Fibroblast of skin of left biceps (primary cell): ENCODE measurements at places on chromosomes 11 and 22.

GRCh38 chr11:68212421-68213134, 518 bp downstream of the KMT5B start:
- DNase-seq, result peak; percentile 33

GRCh38 chr22:26885441-26886261, 228.3 kb downstream of the MIAT start:
- DNase-seq, result no peak

DNA sequence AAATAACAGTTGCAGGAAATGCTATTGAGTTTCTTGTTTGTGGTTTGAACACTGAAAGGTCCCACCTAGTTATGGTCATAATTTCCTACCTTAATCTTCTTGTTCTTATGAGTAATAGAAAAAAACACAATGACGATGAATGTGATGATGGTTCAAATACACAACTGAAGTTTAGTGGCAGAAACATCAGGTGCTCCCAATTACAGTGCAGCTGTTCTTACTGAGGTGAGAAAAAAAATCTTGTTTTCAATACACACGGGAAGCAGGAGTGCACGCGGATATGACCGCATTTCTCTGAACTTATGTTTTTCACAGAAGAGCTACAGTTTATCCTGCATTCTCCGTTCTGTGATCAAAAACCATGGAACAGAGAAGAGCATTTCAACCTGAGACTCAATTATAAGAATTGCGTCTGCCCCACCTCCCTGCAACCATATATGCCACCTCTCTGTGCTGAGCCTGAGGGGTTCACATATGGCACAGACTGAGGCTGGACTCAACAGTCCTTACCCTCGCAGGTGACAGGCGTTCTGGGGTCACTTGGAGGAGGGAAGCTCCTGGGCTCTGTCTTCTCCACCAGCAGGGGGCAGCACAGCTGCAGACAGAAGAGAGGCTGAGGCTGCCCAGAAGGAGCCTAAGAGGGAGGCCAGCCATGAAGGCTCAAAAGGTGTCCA, 99.7 kb upstream of the IGLL5 start:
- no peak for DNase-seq

GRCh38 chr11:95461858-95462257, 230.9 kb upstream of the SESN3 start:
- DNase-seq, result no peak

GRCh38 chr22:41332217-41332939, 31.1 kb downstream of the ZC3H7B start:
- no peak for DNase-seq

DNA sequence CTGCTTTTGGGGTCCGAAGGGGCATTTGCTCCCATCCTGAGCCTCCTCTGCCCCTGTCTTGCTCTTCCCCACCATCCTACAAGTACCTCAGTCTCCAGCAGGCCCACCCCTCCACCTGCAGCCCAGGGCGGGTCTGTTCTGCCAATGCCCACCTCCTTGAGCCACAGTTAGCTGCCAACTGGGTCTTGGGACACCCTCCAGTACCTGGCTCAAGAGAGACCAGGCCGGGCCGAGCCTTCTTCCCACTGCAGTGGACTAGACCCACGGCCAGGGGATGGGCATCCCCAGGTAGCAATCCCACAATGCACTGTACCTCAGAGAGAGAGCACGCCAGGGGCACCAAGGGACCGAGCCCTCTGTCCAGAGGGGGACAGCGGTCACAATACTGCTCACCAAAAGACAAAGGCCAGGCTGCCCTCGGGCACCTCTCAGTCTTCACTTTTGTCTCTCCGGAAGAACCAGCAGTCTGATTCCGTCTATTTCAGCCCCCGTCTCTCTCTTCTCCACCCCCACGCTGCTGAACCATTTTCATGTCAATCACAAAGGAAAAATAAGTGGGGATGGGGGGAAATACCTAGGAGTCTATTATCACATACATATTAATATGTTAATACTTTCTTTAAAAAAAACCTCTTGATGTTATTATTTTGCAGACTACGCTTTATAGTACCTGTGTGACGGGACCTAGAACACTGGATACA, 51.7 kb downstream of the SYT13 start:
- no peak for DNase-seq

GRCh38 chr11:92224054-92224406, 588 bp upstream of the FAT3 start:
- no peak for DNase-seq

DNA sequence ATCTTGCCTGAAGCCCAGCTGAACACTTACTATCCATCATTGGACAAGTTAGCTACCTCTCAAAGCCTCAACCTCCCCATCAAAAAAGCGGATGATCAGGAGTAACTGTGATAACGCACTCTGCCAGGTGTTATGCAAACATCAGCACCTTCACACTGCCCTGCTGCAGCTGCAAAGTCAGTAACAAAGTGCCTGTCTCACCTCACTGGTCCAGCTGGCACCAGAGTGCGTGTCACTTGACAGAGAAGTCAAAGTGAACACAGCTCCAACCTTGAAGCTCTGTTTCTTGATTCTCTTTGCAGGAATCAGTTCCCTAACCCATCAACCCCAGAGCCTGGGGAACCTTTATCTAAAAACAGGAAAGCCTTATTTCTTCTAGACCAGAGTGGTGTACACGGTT, 413.6 kb downstream of the CTTN start:
- no peak for DNase-seq

- DNase-seq, result no peak
These were observed 56.1 kb upstream of the GLYATL1B start for GRCh38 chr11:59030037-59030436.

DNA sequence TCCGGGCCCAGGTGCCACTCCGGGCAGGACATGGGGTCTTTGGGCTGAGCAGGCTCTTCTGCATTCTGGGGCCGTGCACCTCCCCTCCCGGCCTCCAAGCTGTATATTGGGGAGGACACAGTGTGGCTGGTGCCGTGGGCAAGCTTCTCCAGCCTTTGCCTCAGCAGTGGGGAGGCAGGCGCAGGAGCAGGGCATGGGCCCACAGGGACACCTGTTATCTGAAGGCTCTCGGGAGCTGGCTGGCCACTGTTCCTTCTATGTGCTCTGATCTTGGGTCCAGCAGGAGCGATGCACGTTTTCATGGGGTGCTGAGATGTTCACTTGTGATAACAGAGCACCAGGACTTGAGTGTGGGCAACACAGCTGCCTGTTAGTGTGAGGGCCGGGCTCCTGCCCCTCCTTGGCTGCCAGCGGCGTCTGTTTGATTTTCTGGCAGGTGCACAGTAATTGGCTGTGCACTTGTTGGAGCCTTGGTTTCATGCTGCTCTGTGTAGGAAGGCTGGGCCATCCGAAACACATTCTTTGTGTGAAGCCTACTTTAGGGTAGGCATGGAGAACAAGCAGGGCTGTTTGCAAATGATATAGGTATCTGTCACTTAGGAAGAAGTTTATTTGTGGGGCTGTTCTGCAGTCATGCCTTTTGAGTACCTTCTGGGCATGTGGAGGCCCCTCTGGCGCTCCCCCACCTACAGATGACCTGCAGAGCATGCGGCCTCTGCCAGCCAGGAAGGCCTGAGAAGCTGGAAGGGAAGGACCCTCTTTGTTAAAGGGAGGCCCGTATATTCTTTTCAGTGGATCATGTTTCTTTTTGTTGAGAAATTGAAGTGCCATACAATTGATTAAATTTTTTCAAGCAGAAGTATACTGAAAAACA, 201.5 kb downstream of the TBC1D22A start:
- DNase-seq, result no peak

DNA sequence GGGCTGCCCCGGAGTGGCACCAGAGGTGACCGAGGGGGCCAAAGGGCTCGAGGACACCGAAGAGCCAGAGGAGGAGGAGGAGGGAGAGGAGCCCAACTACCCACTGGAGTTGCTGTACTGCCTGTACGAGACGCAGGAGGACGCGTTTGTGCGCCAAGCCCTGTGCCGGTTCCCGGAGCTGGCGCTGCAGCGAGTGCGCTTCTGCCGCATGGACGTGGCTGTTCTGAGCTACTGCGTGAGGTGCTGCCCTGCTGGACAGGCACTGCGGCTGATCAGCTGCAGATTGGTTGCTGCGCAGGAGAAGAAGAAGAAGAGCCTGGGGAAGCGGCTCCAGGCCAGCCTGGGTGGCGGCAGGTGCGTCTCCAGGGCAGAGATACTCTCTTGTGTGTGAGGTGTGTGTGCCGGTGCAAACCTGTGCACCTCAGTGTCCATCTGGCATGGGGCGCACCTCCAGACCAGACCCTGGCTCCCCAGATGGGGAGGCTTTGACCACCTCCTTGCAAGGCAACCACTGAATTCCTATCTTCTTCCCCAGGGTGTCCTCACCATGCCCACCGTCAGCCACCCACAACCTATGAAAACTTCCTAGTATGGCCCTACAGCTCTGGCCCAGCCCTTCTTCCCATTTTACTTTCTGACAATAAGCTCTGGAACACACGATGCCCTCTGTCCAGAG, 3.4 kb downstream of the NLRP6 start:
- DNase-seq, result no peak

DNA sequence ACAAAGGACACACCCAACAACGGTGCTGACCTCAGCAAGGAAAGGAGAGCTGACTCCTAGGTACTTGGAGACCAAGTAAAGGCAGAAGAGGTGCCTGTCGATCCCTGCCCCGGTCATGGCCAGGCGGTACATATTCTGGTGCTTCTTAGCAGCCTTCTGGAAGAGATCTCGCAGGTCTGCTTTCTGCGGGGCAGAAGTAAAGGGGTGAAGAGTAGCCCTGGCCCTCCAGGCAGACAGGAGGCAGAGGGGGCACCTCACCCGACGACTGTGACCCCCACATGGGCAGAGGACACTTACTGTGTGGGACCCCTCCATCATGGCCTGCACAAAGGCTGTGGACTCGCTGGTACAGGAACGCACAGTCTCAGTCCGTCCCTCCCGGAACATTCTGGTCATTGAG, 7.4 kb downstream of the CPT1B start:
- no peak for DNase-seq

DNA sequence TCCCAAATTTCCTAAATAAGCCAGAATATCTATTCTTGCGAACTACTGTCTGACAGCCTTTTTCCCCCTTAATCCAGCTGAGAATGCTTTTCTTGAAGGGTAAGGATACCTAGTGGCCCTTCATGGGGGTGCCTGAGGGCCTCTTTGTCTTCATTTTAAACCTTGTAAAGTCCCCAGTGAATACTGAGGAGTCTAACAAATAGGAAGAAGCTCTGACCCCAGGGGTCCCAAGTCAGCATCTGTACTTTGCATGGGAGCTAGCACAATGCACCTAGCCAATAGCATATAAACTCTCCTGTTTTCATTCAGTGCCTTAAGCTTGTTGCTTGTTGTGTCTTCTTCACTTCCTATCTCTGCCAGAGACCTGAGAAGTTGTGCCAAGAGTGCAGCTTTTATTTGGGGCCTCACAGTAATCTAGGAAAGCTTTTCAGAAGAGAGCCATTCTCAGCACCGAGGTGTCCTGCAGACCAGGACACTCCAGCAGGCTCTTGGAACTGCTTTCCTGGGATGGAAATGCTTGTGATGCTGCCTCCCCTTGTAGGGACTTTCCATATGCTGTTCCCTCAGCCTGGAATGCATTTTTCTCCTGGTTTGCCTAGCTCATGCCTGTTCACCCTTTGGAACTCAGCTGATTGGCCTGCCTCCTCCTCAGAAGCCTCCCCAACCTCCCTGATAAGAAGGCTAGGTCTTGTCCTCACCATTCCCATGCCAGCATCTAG, 37.2 kb downstream of the BMAL1 start:
- no peak for DNase-seq

DNA sequence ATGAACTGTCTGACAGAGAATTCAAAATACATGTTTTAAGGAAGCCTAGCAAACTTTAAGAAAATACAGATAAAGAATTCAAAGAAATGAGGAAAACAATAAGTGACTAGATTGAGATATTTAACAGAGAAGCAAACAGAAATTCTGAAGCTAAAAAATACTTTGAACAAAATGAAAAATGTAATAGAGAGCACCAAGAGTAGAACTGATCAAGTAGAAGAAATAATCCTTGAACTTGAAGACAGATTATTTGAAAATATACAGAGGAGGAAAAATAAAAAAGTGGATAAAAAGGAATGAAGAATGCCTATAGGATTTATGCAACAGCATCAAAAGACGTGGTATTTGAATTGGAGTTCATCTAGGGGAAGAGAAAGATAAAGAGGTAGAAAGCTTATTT, 101.9 kb upstream of the OR4B1 start:
- DNase-seq, result no peak
